ENCODE measurements at places on chromosomes 5 and 9.

DNA sequence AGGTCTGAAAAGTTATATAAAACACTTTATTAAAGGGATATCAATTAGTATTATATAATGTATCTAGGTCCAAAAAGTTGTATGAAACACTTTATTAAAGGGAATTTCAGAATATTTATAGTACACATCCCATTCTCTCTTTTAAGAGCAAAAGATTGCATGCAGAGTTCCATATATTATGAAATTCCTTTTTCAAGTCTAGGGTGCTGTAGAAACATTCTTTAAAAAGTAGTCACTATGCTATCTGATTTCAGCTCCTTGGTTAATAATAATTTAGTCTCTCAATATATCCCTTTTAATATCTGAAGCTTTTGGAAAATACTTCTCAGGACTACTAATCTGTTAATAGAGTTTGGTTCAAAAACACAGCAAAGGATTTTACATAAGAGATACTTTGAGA is 1496.1 kb upstream of the C9orf72 start:
- DNase-seq = no peak

GRCh38 chr9:34403554-34404380 is 27.1 kb upstream of the MYORG start:
- DNase-seq = peak; percentile 37

DNA sequence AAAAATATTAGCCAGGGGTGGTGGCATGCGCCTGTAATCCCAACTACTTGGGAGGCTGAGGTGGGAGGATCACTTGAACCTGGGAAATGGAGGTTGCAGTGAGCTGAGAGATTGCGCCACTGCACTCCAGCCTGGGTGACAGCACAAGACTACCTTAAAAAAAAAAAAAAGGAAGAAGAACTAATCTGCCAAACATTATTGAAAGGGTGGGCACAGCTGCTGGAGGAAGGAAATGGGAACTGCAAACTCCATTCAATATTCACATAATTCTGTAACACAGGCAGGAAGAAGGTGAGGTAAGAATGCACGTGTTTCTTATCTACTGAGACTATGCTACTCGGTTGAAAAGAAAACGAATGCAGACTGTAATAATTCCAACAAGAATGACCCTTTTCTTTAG is 121.1 kb upstream of the GNA14 start:
- DNase-seq = no peak

DNA sequence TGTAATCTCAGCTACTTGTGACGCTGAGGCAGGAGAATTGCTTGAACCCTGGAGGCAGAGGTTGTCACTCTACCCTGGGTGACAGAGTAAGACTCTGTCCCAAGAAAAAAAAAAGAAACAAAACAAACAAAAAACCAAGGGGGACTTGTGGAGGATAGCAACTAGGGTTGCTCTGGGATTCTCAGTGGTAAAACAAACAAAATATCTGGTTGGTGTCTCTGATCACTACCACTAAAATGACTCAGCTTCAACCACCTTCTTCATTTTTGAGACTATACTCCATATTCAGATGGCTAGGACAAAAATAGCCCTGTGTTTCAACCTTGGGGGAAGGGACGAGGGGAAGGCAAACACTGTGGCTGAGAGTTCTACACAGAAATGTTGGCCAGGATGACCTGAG is 110.3 kb downstream of the ARRDC3 start:
- DNase-seq = no peak

GRCh38 chr9:68955330-68955729 is 58.6 kb downstream of the PRKACG start:
- DNase-seq = no peak

DNA sequence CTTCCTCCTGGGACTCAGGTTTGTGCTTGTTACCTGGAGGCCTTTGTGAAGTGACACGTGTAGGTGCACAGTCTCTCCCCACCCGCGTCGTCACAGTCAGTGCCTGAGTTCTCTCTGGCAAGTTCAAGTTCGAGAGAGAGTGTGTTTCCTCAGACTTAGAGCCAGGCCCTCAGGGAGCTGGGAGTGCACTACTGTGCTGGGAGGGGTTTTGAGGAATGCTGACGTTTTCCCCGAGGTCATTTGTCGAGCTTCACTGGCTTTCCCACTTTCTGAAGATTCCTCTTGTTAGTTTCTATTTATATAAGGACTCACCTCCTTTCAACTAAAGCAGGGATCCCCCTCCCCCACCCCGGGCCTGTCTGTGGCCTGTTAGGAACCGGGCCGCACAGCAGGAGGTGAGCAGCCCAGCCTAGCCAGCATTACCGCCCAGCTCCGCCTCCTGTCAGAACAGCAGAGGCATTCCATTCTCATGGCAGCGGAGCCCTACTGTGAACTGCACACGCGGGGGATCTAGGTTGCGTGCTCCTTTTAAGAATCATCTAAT is 209.2 kb downstream of the DIRAS2 start:
- no peak for DNase-seq

DNA sequence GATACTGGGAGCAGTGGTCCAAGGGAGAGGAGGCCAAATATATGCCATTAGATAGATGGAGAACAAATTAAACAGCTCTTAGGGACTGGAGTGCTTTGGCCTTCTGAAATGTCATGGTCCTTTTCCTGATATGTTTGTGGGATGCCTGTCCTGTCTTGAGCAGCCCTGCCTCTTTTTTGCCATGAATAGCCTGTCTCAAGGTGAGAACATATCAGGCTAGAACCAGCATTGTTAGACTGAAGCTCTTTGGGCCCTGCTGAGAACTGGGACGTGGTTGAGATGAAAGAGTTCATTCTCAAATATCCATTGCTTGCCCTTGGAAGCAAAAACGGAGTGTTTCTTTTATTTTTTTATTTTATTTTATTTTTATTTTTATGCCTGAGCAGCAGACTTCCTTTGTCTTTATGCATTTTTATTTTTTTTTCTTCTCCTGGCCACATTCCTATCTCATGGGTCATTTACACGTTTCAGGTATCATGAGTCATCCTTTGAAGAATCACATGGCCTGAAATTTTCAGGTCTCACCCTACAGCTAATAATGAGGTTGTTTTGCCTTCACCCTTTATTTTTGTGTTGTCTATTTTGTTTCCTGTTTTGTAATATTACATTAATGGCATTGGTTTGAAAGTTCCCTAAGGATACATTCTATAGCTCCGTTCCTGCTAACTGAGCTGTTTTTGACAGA is 371.4 kb downstream of the PSAT1 start:
- no peak for DNase-seq

DNA sequence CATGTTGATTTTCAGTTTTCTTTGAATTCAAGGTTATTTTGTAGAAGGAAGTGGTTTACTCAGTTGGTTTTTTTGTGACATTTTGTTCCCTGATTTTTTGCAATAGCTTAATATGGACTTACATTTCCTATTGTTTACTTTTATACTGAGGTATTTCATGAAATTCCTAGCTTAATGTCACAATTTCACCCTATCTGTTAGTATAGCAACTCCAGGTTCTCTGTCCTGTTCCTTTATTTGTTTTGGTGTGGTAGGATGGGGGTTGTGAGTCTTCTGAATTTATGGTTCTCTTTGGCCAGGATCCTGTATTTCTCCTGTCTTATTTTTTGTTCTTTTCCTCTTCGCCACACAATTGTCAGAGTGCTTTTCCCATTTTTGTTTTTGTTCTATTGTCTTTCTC is 523.4 kb upstream of the ARRDC3 start:
- no peak for DNase-seq

DNA sequence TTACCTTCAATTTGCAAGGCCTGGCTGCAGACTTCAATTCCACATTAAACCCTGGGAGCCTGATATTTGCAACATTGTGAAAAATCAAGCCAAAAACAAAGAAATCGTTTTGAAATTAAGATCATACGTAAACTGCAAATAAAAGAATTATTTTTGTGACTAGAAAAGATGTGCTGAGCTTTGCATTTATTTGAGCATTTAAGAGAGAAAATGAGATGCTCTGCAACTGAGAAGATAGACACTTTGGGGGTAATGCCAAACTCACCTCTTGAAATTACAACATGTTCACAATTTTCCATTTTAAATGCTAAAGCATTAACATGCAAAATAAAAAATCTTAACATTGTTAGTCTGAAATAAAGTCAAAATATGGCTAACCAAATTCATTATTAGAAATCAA is 46.6 kb downstream of the CSNK1A1 start:
- no peak for DNase-seq

DNA sequence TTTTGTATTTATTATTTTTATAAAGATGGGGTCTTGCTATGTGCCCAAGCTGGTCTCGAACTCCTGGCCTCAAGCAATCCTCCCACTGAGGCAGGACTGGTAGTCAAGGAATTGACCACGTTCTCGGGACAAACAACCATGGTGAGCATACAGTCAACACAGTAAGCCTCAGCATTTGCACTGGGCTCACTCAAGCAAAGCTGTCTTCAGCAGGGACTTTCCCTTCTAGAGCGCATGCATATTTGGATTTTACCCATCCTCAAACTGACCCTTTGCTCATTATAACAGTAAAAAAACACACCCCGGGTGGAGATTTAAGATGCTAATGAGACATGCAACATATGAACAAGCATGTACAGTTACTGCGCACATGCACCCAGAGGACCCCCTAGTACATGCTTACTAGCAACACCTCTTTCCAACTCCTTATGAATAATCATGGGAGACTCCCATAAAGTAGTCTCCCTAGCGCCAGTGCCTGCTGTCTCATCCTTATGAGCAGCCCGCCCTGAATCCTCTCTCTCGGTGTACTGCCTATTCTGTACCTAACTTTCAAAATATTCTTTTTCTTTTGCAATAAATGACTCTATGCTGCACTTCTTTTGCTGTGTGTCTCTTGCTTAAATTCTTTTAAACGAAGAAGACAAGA is 41.5 kb downstream of the C5orf22 start:
- DNase-seq = no peak

DNA sequence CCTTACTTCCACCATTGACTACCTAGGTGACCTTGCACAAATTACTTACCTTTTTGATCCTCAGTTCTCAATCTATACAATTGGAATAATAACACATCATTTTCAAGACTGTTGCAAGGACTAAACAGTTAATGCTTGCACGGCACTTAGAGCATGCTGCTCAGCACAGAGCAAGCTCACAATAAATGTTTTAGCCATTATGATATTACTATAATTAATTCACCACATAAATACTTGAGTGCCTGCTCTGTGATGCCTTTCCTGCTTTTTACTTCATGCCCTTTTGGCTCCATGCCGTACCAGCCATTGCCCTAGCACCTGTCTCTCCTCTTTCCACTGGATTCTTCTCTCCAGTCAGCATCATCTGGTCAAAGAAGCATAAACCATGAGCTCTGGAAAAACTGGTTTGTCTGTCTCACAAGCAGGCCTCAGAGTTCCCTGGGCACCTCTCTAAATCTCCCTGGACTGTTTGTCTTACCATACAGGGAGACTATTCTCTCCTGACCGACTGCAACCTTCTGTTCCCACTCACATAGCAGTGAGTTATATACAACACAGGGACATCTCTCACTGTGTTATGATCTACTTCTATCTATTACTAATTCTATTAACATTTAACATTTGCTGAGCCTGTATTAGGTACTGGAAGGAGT is 260.4 kb upstream of the ADRA1B start:
- DNase-seq = no peak

- DNase-seq = no peak
These were observed 8.3 kb upstream of the AFF4 start for GRCh38 chr5:132971483-132972435.

GRCh38 chr5:59099270-59099994 is 516.6 kb downstream of the RAB3C start:
- peak; percentile 27 for DNase-seq

- no peak for DNase-seq
These were observed 13.0 kb downstream of the HIGD2A start for GRCh38 chr5:176401281-176402205.

GRCh38 chr5:95005811-95006210 is 279.1 kb downstream of the MCTP1 start:
- no peak for DNase-seq

- no peak for DNase-seq
These were observed 65.2 kb downstream of the ERAP1 start for GRCh38 chr5:96742538-96742937.

DNA sequence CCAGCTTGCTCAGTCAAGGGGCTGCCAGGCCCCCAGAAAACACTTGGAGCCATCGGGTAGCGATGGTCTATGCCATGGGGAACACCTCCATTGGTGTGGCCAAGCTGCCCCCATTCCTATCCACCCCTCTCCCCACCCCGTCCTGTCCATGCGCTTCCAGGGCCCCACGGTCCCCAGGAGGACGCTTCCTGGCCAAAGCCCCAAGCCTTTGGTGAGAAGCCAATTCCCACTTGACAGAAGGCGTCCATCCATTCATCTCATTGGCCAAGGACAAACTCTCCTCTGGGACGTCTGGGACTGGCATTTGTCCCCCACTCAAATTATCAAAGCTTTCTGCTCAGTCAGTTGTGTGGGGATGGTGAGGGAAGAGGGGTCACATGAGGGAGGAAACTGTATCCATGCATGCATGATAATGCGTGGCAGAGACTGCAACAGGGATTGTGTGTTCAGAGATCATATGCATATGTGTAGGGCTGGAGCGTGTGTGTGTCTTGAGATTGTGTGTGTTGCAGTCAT is 9.5 kb downstream of the CPLX2 start:
- no peak for DNase-seq

GRCh38 chr9:127708952-127709587 is 2.3 kb downstream of the CFAP157 start:
- no peak for DNase-seq

DNA sequence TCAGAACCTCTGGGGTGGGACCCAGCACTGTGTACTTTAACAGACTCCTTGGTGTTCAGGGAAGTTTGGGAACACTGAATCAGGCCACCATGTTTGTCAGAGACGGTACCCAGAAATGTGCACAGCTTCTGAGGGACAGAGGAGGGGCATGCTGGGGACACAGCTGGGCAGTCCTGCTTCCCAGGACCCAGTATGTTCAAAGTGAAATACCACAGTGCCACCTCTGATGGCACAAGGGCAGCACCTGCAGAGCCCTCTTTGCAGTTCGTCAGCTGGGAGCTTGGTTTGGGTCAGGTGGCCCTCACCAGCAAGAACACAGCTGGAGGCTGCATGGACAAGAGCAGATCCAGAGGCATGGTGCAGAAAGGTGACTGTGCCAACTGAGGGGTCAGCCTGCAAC is 51.2 kb downstream of the NDST1 start:
- DNase-seq = no peak

DNA sequence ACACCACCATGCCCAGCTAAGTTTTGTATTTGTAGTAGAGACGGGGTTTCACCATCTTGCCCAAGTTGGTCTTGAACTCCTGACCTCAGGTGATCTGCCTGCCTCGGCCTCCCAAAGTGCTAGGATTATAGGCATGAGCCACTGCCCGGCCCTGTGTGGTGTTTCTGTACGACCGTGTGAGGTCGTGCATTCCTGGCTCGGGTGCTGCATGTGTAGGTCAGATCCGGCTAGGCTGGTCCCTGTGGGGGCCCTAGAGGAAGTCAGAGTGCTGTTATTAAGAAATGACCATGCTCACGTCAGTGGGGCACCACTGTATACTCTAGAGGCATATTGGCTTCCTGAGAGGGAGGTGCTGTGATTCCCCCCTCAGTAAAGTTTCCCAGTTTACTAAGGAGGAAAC is 13.7 kb downstream of the WNK2 start:
- no peak for DNase-seq

- no peak for DNase-seq
These were observed at the start of gene ENTPD8 for GRCh38 chr9:137441289-137441934. TSS of gene ENTPD8 (minus strand) at chr9:137441357. CDS start at chr9:137438285, 3,072 bp downstream.

All from activated naive CD8-positive, alpha-beta T cell treated with anti-CD3 and anti-CD28 coated beads for 36 hours (primary cell).